ENCODE measurements at places on chromosomes 7 and 10. TPM values are rescaled to one million over a fixed set of nuclear protein-coding genes. Genes with fewer than 3 reads are reported as not detected.

GRCh38 chr7:2354939-2355704, 495 bp downstream of the EIF3B start:
- no peak for DNase-seq

- DNase-seq: no peak
Observed at GRCh38 chr7:130867581-130868136, 133.7 kb upstream of the KLF14 start.

GRCh38 chr10:35140727-35141126, 14.1 kb downstream of the CREM start:
- DNase-seq: no peak

CALML5 gene
- not detected for total RNA-seq

- DNase-seq: peak; percentile 31
Observed at GRCh38 chr7:113774182-113774807, 144.5 kb downstream of the PPP1R3A start.

ARHGAP12 gene
- total RNA-seq: 25.6 TPM

MOGAT3 gene
- not detected for total RNA-seq

AGR2 gene
- total RNA-seq: not detected

DNA sequence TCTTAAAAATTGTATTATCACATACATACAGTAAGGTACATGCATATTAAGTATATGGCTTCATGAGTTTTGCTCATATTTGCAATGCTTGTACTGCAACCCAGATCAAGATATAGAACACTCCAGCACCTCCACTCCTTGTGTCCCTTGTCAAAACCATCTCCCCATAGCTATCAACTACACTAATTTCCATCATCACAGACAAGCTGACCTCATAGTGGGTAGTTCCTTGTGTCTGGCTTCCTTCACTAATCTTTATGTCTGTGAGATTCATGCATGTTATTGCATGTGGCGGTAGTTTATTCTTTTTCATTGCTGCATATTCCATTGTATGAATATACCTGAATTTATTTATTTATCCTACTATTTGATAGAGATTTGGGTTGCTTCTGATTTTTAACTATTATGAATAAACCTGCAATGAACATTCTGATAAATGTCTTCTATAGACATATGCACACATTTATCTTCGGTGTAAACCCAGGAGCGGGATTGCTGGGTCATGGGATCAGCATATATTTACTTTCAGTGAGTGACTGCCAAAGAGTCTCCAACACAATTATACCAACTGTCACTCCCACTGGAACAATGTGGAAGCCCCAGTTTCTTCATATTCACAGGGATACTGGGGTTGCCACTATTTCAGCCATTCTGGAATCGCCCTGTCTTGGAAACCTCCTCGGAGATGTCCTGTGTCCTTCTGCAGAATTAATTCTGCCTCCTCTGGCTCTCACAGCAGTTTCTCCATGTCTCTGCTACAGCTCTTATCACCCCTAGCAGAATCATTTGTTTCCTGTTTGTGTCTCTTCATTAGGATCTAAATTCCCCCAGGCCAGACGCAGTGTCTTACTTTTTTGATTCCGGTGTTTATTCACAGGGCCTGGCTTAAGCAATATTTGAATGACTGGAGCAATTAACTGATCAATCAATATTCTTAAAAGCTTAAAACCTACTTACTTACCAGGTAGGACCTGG, 14.7 kb upstream of the ADAM12 start:
- DNase-seq: no peak

- peak; percentile 40 for DNase-seq
Observed at GRCh38 chr7:105876964-105877601, 684 bp upstream of the ATXN7L1 start.

GRCh38 chr7:137978464-137979237, 23.2 kb downstream of the CREB3L2 start:
- peak; percentile 33 for DNase-seq

MAGI2 gene
- total RNA-seq: 3.8 TPM

DNA sequence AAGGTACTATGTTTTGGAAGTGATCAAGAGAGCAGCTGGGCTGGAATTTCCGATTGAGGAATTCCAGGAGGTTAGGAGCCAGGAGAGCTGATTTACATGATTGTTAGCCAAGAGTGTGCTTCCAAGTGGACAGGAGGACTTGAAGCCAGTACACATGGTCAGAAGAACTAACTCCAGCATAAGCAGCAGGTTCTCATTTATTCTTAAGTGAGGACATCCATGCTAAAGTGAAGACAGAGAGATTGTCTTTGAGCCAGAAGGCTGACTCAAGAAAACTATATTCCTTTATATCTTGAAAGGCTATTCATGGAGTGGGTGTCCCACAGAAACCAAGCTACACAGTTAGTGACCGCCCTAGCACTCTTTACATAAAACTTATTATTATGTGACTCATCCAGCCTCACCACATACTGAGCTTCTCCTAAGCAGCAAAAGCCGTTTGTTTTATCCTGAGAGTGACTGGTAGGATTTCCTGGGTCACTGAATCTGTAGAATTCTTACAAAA, 56.7 kb upstream of the SEMA3A start:
- no peak for DNase-seq

- DNase-seq: peak; percentile 30
Observed at GRCh38 chr7:45328403-45328981, 170.9 kb downstream of the RAMP3 start.

NKX6-2 gene
- not detected for total RNA-seq

TFEC gene
- total RNA-seq: 0.59 TPM

- no peak for DNase-seq
Observed at GRCh38 chr10:127148933-127149220, 47.5 kb downstream of the INSYN2A start.

DNA sequence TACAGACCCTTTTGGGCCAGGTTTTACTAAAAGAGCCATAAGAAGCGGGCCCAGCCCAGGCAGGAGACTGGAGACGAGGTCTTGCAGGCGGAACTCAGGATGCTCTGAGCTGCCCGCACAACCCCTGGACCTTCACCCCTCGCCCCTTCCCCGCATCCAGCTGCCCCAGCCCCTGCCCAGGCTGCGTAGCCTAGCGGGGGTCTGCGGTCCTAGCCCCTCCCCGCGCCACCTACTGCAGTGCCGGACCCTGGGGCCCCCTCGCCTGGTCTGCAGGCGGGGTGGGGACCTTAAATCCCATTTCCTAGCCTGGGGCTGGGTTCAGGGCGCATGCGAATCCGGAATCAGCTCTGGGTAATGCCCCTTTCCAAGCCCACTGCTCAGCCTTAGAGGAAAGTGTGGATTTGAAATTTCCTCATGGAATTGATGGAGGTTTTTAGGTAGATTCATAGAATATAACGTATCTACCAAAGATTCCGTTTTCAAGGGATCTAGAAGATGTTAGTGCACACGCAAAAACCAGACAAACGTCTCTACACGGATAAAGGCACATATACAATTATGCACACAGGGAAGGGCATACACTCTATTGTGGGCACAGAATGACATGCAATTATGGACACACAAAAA, 546 bp upstream of the HOXA3 start:
- DNase-seq: no peak

- DNase-seq: no peak
Observed at GRCh38 chr10:101444058-101444898, 90.3 kb downstream of the BTRC start.

SPDYE1 gene
- total RNA-seq: not detected

- no peak for DNase-seq
Observed at GRCh38 chr7:119720541-119720940, 552.4 kb upstream of the KCND2 start.

CFAP70 gene
- total RNA-seq: 0.87 TPM

SCART1 gene
- total RNA-seq: 1.5 TPM

DNA sequence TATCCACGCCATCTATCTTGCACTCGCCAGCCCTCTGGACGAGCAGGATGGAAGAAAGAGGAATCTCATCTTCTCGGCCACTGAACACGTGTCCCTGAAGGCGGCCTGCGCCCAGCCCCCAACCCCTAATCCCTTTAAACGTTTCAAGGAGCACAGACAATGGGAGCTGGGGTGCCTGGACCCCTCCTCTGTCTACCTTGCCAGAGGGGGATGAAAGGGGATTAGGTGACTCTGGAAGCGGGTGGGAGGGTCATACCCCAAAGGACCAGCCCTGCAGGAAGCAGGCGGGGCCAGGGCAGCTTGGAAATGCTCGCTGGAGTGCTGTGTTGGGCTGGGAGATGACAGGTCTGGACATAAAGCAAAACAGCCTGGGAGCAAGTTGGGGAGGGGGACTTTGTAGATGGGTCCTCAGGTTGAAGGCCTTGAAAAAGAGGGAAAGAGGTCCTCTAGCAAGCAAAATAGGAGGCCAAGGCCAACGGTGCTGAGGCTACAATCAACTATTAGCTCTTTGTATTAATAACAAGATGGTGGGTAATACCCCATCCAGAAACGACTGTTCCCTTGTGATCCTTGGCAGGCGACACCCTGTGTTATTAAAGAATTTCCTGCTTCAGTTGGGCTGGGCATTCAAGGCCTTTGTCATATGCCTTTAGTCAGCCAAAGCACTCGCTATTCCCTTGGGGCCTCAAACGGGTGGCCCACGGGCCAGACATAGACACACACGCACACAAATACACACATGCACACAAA, 126.5 kb upstream of the UNC5B start:
- DNase-seq: peak; percentile 2

DNA sequence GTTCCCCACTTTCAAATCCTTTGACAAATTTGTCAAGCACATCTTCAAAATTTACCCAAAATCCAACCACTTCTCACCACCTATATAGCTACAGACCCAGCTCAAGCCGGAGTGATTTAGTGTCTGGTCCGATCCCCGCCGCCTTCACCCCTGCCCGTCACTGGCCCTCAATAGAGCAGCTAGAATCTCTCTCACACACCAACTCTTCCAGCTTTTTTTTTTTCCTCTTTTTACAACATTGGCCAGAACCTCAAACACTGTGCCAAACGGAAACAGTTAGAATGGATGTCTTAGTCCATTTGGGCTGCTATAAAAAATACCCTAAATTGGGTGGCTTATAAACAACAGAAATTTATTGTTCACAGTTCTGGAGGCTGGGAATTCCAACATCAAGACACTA, 41.1 kb upstream of the TMEM72 start:
- no peak for DNase-seq

IKZF1 gene
- total RNA-seq: 0.92 TPM

DNA sequence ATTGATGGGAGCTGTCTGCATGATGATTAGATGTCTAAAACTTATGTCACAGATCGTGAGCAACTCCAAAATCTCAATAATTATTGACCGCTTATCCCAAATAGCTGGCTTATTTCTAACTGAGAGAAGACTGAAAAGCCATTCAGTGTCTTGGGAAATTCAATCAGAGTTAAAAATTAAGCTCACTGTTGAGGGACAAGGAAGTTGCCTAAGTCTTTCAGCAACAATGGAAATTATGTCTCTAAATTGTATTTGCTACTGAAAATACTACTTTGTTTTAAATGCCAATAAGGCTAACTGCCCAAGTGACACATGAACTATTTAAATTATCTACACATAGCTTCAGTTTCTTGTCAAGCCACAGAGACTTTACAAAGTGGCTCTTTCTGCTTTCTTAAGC, 107.9 kb upstream of the FAM171A1 start:
- DNase-seq: no peak

DNA sequence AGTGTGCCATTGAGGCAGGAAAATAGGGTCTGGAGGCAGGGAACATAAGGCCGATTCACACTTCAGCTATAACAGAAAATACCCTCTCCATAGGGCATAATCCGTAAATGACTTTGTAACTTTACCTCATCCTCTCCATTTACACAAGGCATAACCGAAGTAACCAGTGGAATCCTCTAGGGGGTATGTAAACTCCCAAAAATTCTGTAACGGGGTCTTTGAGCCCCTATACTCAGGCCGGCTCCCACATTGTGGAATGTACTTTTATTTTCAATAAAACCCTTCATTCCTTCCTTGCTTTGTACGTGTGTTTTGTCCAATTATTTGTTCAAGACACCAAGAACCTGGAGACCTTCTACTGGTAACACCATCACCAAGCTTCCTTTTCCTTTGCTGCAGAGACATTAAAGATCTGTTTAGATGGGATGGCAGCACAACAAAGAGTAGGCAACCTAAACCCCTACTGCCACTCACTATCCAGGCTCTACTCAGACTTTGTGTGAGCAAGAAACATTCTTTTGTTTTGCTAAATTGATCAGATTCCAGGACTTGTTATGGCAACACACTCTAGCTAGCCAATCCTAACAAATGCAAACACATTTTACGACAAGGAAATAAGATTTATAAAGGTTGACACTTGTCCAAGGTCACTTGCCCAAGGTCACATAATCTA, 99.3 kb downstream of the DGKI start:
- DNase-seq: no peak

LGI1 gene
- total RNA-seq: not detected

DNA sequence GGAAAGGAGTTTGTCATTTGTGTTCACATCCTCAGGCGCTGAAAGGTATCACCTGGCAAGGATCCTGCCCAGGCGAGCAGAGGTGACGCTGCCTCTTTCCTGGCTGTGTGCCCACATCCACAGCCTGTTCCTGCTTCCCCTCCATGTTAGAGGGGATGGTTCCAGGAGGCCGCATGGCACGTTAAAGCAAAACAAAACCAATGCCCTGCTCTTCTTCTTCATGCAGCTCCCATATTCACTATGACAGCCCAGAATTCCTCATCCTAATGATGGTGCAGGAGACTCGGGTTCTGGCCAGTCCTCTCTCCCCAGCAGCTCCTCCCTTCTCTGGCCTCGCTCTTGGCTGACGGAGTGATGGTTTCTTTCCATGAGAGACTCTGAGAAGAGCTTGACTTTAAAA, 678.5 kb upstream of the ANKRD30A start:
- DNase-seq: peak; percentile 73

C1GALT1 gene
- 19.5 TPM for total RNA-seq

ANKRD61 gene
- not detected for total RNA-seq

MBL2 gene
- not detected for total RNA-seq

DNA sequence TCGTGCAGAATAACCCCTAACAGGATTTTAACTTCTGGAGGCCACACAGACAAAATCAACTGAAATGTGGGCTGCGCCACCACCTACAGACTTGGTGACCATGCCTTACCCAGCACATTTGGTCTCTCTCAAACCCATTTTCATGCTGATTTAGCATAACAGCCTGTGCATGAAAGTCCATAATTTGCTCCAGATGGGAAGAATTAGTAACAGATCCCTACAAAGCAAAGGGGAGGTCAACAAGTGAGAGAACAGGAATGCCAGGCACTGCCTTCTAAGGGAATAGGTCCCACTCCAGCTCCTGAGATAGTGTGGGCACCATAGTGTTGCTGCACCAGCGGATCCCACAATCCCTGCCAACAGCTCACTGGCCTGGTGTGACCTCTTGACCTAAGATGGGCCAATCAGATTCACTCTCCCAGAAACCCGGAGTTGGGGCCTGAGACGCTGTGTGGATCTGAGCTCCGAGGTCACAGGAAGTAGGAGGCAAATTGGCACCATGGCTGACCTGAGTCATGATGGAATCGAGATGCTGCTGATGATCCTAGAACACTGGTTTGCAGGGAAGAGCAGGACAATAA, 32.4 kb downstream of the SLIT1 start:
- no peak for DNase-seq

OR9A2 gene
- total RNA-seq: not detected
